T-helper 17 cell (primary cell): ENCODE measurements at places on chromosomes 13 and 19.

DNA sequence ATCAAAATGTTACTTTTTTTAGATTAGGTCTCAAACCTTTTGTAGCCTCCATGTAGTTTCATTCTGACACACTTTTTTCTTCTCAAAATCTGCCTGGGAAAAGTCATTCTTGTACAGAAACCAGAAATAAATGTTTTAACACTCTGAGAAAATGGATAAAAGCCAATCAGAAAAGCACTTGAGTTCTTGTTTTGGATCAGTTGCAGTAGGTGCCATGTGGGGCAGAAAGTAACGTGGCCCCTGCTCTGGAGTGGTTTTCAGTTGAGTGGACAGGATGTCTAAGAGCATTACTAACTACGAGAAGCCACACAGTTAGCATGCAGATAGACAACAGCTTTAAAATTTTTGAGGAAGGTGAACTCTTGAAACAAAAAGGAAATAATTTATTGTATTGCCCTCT, 19.1 kb downstream of the GPR183 start:
- DNase-seq = no peak

DNA sequence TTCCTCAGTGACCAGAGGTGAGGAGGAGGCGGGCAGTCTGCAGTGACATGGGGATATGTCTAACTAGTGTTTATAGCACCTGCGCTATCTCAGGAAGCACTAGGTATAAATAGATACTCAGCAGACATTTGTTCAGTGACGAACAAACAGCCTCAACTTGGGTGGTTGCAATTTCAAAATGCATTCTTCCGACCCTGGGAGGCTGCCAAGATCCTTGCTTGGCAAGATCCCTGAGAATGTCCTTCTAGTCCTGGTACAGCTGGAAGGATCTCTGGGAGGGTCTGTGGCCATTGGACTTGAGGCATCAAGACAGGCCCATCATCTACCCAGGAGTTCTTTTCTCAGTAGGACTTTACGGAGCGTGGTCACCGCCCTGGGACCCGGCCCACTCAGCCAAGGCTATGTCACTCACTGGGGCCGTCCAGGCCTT, 299.5 kb downstream of the ZNF536 start:
- DNase-seq = no peak

- no peak for DNase-seq
Measured at GRCh38 chr19:4939466-4939865, 29.4 kb upstream of the KDM4B start.

DNA sequence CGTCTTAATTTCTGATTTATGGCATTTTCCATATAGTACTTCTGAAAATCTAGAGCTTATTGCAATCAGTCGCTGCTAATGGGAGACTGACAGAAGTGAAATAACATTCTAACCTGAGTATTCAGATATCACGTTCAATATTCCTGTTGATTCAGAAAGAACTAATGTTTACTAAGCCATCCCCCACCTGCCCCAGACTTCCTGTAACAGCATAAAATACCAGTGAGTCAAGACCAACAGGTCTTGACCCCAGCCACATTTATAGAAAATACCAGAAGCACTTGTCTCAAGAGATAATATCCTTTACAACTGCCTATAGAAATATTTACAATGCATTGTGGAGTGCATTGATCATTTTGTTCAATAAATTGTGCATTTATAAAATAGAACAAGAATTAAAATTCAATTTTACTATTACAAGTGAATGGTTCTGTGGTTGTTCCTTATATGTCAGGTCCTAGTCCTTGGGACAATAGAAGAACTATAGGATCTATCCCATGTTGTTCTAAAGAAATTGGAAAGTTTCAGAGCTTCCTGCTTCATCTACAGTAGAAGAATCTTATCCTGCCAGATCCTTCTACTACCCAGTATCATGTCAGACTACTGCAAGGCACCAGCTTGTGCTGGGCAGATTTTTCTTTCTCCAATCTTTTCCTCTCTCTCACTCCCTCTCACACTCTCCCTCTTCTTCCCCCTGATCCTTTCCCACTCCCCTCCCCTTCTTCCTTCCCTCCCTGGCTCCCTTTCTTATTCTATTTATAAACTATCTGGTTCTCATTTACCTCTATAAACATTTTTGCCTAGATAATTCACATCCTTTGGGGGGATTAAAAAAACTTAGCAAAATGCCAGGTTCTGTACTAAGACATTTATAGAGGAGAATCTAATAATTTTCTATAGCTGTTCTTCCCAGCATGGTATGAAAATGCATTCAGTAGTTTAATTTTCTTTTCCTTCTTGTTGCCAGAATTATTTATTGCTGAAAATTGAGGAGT, 629.9 kb downstream of the DIAPH3 start:
- no peak for DNase-seq

DNA sequence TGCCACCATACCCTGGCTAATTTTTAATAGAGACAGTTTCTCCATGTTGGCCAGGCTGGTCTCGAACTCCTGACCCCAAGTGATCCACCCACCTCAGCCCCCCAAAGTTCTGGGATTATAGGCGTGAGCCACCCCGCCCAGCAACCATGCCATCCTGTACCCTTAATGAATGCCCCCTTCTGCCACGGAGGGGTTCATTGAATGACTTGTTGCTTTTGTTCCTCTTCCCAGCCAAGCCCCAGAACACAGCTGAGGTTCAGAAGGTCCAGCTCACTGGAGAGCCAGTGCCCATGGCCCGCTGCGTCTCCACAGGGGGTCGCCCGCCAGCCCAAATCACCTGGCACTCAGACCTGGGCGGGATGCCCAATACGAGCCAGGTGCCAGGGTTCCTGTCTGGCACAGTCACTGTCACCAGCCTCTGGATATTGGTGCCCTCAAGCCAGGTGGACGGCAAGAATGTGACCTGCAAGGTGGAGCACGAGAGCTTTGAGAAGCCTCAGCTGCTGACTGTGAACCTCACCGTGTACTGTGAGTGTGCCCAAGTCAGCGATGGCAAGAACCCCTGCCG, 6.0 kb downstream of the PVR start:
- DNase-seq = no peak

DNA sequence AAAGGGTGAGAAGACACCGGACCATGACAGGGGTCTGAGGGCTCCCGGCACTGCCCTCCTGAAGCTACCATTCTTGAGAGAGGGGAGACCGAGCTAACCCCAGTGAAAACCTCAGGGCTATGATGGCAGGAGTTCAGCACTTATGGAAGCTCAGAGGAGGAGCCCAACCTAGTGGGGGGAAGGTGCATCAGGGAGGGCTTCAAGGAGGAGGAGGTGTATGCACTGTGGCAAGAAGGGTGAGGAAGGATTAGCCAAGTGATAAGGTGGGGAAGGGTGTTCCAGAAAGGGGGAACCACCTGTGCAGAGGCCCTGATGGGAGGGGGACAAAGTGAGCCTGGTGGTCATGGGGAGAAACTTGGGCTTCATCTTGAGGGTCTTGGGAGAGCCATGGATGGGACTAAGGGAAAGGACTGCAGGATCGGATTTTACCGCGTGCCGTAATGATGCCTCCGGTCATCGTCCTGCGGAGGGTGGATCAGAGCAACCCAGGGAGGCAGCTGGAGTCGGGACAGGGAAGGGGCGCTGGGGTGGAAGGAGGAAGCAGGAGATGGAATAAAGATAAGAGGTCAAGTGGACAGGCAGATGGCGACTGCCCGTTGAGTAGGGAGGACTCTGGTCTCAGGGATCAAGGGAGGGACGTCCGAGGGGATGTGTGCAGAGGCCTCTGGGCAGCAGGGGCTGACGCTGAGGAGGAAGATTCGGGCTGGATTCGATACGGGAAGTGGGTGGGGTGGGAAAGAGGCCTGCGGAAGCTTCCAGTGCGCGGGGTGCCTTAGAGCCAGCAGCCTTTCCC, 13.3 kb upstream of the PSMD8 start:
- DNase-seq = no peak

- DNase-seq = no peak
Measured at GRCh38 chr19:44814517-44814916, 5.6 kb downstream of the BCAM start.

DNA sequence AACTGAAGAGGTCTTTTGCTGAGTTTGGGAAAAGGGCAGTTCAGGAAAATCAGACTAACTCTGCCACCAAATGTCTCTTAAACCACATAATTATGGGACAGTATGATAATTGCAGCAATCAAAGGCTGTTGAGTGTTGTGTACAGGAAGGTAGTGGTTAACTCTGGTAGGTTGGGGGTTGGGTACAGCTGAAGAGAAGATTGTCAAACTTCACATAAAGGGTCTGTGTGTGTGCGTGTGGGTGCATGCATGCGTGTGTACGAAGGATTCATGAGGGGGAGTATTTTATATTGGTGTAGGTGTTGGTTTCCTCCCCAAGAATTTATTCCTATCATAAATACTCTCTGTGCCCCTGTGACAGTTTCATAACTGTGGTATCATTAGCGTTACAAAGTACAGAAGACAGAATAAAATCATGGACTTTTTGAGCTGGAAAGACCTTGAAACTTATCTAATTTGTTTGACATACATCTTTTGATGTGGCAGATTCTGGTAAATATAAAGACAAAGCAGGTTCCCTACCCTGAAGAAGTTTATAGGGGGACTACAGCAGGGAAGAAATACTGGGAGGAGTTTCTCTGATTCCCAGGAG, 94.1 kb downstream of the PCCA start:
- DNase-seq = no peak

GRCh38 chr19:17206736-17207581, 8.2 kb upstream of the USE1 start:
- no peak for DNase-seq

- peak; percentile 47 for DNase-seq
Measured at GRCh38 chr19:17075864-17076542, 426 bp downstream of the MYO9B start.
